Hematopoietic multipotent progenitor cell treated with erythropoietin and hydrocortisone succinate and interleukin-3 and kit ligand, for 6 days (in vitro differentiated cells): ENCODE measurements at places on chromosomes 12 and 14.

GRCh38 chr12:47214771-47215170 is 135.0 kb upstream of the AMIGO2 start:
- no peak for DNase-seq

GRCh38 chr14:35400648-35401421 is 3.7 kb downstream of the NFKBIA start:
- no peak for DNase-seq

DNA sequence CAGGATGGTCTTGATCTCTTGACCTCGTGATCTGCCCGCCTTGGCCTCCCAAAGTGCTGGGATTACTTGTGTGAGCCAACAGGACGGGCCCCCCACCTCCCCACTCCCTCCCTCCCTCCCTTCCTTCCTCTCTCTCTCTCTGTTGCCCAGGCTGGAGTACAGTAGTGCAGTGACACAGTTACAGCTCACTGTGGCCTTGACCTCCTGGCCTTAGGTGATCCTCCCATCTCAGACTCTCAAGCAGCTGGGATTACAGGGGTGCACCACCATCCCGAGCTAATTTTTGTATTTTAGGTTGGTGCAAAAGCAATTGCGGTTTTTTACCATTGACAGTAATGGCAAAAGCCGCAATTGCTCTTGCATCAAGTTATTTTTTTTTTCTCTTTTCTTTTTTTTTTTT is 19.2 kb upstream of the ANAPC5 start:
- no peak for DNase-seq

DNA sequence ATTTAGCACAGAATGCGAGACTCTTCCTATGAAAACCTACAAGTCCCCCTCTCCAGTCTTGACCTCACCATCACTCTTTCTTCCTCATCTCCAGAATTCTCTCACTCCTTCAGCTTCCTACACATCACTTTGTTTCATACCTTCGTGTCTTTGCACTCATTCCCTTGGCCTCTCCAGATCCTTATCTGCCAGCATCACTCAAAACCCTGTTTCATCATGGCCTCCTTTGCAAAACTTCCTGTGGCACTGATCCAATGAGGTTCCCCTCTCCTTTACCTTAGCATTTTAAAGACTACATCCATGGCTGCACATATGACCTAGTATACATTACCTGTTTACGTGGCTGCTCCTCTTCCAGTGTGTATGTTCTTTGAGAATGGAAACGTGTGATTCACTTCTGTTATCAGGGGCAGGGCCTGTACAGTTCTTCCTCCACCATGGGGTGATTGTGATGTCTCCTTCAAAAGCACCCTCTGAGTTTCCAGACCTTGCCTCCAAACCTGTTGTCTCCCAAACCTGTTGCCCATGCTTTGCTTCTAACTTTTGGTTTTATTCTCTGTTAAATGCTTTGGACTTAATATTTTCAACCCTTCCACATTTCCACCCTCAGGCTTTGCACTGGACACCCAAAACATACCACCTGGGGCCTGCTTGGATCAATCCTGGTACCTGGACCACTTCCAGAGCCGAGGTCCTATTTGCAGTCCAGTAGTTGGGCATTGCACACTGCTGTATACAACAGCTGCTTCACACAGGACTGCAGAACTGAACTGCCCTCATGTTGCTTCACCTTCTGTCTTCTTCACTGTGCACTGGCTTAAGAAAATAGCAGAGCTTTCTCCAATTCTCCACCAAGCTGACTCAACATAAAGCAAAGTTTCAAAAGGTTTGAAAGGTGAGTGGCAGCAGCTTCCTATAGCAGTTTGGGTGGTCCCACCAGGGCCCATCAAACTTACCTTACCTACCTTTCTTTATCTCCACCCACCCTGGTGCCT is 131.7 kb downstream of the LLPH start:
- no peak for DNase-seq

GRCh38 chr14:83171761-83172160 is 1638.1 kb upstream of the SEL1L start:
- DNase-seq: no peak

DNA sequence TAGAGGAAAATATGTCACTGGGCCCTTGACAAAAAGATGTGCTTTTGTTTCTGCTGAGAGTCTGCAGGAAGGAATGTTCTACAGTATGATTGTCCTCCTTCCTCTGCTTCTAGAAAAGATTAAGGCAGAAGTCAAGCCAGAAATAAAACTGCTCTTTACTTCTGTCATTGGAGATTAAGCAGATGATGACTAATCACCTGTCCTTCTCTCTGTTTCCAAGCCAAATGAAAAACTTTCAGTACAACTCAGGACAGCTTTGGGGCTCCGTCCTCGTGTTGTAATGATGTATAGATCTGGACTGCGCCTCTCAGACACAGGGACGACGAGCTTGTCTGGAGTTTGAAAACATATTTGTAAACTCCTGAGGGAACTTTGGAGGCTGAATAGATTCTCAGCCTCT is 159.3 kb downstream of the DYRK2 start:
- DNase-seq: no peak

DNA sequence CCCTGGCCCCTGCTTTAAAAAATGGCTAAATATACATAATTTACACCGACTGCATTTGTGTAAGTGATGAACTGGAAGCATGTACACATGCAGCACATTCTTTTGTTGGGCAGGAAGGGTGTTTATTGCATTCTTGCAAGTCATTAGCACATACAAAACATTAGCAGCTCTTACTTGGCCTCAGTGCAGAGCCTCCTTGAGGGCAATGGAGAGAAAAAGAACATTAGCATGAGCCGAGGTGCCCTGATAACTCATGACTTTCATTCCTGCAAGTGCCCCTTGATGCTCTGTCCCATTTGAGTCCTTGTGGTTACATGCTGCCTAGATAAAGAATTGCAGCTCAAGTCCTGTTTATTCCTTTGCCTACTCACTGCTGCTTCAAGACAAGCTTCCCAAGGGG is 61.9 kb downstream of the PAX9 start:
- no peak for DNase-seq
